Activated CD8-positive, alpha-beta memory T cell treated with anti-CD3 and anti-CD28 coated beads, Interleukin-2, amount 10 ng/mL, durations not matched to agents 7 days and 5 days (primary cell): ENCODE measurements at places on chromosomes 4 and X. TPM values are rescaled to one million over a fixed set of nuclear protein-coding genes. Genes with fewer than 3 reads are reported as not detected.

DNA sequence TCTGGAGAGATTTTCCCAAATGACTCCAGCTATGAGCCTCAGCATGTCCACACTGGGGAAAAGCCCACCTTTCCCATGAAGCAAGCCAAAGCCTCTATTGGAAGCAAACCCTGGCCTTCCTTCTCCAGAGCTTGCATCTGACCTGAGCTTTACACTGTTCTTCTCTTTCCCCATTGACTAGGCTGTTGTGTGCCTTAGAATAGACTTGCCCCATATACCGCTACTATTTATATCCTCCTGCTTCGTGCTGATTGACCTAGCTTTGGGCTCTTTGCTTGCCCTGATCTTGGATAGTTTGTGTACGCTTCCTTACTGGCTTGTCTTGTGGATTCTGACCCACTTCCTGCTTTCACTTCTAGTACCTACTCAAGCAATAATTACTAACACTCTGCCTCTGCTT, 30.9 kb downstream of the FAM9B start:
- no peak for DNase-seq

The CPE gene
- not detected for total RNA-seq

DNA sequence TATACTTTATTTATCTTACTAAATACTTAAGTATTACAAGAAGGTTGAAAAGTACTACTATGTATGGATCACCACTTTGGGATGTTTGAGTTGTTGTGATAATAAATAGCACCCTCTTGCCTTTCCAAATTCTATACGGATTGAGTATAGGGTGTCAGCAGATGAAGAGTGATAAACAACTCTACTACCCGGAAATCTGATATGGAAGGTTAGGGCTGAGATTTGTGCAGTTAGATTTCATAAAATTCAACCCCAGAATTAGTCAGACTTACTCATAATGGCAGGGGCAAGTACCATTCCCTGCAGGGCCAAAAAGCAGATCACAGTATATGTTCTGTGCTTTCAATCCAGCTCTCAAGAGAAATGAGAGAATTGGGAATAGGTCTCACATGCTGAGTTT, 1008.9 kb upstream of the PCDH7 start:
- no peak for DNase-seq

GRCh38 chr4:1385373-1386340, 20.6 kb downstream of the NKX1-1 start:
- no peak for DNase-seq

GRCh38 chr4:61277785-61278760, 77.9 kb downstream of the ADGRL3 start:
- DNase-seq, result no peak
